ENCODE measurements at places on chromosomes 12 and 14.

GRCh38 chr14:57018065-57018464 is 207.8 kb upstream of the OTX2 start:
- no peak for DNase-seq

- no peak for DNase-seq
Measured at GRCh38 chr12:116015525-116015924, 262.0 kb downstream of the MED13L start.

GRCh38 chr14:97153527-97153926 is 356.3 kb downstream of the VRK1 start:
- no peak for DNase-seq

GRCh38 chr12:92108651-92109050 is 37.0 kb downstream of the BTG1 start:
- no peak for DNase-seq

GRCh38 chr14:95362138-95362494 is 42.4 kb upstream of the CLMN start:
- DNase-seq, result no peak

Data from thoracic aorta (tissue), 2 donors.